Activated naive CD4-positive, alpha-beta T cell treated with anti-CD3 and anti-CD28 coated beads for 36 hours (primary cell): ENCODE measurements at places on chromosomes 6 and 20. TPM values are rescaled to one million over a fixed set of nuclear protein-coding genes. Genes with fewer than 3 reads are reported as not detected.

- no peak for DNase-seq
These were observed 9.8 kb downstream of the FOXO3 start for GRCh38 chr6:108570517-108570916.

NKAPL gene
- not detected for total RNA-seq

GRCh38 chr20:37386505-37387251 is 40.7 kb downstream of the SRC start:
- no peak for DNase-seq

GRCh38 chr20:8898823-8899222 is 170.1 kb upstream of the PLCB4 start:
- no peak for DNase-seq

DNA sequence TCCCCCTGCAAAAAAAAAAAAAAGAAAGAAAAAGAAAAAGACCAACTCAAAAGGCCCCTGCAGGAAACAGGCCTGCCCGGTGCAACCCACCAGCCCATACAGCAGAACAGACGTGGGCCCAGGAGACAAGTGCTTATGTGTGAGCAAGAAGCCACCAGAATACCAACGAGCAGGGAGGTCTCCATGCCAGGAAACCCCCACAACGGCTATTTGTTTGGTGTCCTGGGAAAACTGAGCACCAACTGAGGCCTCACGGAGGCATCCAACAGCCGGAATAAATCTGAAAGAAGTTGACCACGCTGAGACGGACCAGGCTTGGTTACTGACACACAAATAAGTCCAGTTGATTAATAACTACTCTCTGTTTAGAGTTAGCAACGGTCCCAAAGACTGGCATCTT is 29.7 kb downstream of the PTPRT start:
- no peak for DNase-seq

OR2B6 gene
- total RNA-seq, result not detected

MUC22 gene
- total RNA-seq, result not detected

BFSP1 gene
- total RNA-seq, result 0.19 TPM
